ENCODE measurements at places on chromosomes 5 and 9.

DNA sequence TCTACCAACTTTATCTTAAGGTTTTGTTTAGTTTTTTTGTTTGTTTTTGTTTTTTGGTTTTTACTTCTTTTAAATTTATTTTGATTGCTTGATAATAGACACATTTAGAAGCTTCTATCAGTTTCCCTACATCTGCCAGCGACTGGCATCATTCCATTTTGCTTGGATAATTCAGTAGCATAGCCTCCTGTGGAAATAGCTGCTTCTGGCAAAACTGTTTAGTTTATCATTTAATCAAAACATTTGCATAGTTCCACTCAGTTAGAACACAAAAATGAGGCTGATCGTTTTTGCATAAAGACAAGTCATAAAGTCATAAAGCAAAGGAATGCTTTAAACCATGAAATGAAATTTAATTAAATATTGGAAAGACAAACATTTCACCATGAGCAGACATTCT lies 133.7 kb upstream of the NFIL3 start:
- no peak for DNase-seq

DNA sequence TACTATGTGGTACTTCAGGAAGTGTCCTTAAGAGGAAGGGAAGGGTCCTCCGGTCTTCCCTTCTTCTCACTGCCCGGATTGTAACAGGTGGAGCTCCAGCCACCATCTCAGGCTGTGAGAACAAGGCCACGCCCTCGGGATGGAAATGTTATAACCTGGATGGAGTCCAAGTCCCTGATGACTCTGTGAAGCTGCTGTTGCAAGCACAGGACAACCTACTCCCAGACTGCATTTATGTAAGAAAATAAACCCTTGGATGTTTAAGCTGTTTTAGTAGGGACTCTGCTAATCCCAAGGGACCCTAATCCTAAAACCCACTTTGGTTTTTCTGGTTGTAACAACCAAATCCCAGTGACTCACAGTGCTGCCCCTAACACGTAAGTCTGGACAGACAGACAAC lies 221.6 kb downstream of the ACTL7B start:
- DNase-seq, result no peak

GRCh38 chr5:6496207-6496584 lies 47.5 kb downstream of the UBE2QL1 start:
- DNase-seq, result no peak

DNA sequence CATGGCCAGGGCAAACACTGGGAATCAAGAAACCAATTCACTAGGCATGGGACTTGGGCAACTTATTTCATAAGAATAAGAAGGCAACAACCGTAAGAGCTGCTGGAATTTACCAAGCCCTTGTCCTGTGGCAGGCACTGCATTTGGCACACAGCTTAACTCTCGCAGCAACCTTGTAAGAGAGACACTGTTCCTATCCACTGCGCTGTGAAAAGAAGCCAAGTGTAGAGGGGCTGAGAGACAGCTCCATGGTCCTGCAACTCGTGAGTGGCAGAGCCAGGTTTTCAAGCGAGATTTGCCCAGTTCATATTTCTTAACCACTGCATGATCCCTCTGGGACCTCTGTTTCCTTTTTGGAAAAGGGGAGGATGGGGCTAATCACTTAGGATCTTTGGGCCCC lies 129.3 kb upstream of the STC2 start:
- DNase-seq, result no peak

DNA sequence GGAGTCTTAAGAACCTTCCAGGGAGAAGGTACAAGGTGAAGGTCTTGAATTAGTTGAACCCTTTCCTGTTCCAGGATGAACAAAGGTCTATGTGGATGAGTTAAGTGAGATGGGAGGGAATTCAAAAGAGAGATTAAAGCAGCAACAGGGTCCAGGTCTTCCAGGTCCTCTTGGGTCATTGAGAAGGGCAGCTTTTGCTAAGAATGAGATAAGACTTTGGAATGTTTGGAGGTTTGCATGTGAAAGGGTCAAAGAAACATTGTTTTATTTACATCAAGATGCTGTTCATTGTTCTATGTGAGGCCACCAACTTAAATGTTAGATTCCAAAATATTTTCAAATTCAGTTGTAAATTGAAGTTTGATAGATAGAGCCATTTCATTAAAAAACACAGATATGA lies 463.9 kb downstream of the ANXA1 start:
- no peak for DNase-seq

DNA sequence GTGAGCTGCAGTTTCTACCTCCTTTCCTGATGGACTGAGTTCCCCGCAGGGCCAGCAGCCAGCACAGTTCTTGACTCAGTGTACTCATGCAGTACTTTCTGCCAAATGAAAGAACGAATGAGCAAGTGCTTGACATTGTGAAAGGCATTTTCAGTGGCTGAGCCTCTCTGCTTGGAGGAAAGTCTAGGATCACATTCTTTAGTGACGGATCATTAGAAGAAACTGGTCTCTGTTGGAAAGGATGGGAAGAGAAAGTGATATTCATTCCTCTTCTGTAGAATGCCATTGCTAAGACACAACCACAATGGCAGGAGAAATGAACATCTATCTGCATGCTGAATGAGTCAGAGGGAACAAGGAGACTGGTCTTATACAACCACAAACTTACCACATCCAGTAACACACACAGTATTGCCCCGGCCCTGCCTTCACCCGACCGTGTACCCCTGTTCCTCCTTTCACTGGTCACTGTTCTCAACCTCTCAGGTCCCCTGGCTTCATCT lies 206.9 kb downstream of the CRB2 start:
- peak; percentile 54 for DNase-seq

DNA sequence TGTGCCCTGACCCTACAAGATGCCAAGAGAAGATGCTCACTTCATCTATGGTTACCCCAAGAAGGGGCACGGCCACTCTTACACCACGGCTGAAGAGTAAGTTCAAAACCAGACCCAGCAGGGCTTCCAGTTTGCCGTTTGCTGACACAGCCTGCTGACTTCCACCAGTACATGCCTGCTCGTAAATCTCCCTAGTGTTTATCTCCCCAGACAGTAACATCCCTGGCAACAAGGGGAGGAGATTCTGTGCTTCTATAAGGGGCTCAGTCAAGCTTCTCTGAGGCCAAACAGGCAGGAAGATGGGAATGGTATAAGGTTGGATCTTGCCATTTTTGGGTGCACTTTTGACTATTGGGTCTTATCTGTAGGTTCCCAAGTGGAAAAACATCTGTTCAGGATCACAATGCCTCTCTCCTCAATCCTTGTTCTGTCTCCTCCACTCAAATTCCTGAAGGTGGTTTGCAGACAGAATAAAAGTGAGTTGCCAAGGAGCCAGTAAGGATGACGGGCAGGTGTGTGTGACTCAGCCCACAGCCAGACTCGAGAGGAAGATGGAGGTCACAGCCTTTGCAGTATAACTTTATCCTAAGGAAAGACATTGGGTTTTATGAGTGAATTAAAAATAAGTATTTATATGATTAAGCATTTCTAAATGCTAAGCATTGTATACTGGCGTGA lies 1.9 kb downstream of the MLANA start:
- no peak for DNase-seq

DNA sequence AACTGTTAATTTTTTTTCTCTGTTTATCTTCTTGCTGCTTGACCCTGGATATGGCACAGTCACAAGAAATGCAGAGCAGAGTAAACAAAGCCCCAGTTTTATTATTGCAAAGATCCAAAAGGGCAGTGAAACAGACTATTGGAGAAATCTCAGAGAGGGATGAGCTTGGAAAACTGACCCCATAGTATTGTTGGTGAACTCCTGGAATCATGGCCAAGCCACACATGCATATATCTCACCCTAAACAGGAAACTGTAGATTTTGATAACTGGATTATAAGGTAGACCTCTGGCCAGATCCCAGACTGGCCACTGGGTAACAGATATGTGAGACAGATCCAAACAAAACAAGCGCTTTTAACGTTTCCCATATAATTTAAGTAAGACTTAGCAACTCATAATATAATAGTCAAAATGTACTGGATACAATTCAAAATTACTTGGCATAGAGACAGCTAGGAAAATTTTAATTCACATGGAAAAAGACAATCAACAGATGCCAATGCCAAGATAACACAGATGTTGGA lies 263.5 kb upstream of the SEMA6A start:
- DNase-seq, result no peak

DNA sequence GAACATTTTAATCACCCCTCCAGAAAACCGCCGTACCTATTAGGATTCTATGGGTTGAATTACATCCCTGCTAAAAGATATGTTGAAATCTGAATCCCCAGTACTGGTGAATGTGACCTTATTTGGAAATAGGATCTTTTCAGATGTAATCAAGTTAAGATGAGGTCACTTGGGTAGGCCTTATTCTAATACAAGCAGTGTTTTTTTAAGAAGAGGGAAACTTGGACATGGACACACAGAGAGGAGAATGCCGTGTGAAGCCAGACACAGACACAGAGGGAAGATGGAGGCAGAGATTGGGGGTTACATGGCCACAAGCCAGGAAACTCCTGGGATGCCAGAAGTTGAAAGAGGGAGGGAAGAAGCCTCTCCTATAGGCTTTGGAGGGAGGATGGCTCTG lies 183.5 kb downstream of the GNA14 start:
- no peak for DNase-seq

DNA sequence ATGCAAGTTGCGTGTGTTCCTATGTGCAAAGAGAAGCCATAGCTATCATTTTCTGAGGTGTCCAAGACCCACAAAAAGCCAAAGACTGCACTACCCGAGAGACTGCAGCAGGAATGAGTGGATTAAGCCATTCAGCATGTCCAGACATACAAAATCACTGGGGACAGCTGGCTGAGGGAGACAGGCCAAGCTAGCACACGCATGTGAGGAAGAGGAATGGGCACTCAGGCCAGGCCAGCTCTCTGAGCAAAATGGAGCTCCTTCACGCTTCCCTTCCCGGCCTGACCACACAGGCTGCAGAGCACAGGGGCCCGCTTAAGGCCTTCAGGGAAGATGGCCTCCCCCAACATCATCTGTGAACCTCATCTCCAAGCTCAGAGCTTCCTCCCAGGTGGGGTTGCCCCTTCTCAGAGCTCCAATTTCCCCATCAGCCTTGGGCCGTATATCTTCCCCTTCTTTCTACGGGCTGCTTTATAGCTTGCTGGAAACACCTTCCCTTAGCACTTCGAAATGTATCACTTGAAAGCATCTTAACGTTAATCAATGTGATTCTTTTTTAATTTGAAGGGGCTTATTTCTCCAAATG lies 8.4 kb downstream of the DCANP1 start:
- DNase-seq, result no peak

DNA sequence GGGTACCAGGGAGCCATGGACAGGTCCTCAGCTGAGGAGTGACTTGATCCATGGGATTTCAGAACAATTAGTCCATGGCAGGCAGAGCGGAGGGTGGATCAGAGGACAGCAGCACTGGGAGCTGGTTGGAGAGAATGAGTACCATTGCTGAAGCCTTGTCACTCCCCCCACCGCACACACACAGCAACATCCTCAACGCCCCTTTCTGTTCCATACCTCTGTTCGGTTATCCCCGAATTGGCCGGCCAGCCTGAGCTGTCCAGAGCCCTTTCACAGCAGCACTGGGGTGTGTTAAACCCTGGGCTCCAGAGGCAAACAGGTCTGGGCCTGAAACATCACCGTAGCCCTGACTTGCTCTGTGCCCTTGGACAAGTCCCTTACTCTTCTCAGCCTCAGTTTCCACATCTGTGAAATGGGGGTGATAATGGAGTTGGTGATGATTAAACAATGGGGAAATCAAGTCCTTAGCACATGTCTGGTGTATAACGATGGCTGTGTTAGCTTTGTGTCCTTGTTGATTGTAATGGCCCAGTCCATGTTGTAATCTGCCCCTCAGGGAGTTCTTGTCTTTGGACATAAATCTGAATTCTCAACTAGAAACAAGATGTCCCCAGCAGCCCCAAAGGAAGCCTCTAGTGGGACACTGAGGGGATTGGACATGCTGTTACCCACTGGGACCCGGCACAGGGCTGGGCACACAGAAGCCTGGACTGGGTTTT lies 16.9 kb downstream of the GSN start:
- DNase-seq, result no peak

- DNase-seq, result no peak
Observed at GRCh38 chr9:137547687-137548543, 2.3 kb downstream of the PNPLA7 start.

- DNase-seq, result no peak
Observed at GRCh38 chr5:90530736-90531487, 1.5 kb upstream of the LYSMD3 start.

DNA sequence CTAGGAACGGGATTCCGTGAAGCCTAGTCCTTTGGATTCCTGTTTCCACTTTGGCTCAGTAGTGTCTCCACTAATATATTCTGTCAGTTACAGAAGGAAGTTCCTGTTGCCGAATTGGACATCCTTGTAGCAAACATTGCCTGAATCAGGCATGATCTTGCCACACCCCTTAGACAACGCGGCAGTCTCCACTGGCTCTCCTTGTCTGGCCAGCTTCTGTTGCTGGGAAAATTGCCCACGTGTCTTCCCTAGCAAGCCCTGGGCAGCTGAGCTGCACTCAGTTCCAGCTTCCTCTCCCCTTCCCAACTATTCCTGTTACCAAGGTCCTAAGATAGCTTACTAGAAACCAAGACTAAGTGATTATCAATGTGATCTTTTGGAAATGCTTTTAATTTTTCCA lies 316.6 kb upstream of the RIOK2 start:
- DNase-seq, result no peak

GRCh38 chr5:137172258-137172657 lies 326.9 kb downstream of the SPOCK1 start:
- no peak for DNase-seq

- no peak for DNase-seq
Observed at GRCh38 chr5:79143684-79144379, 32.2 kb downstream of the BHMT start.

GRCh38 chr5:108271127-108271526 lies 110.8 kb downstream of the FBXL17 start:
- DNase-seq, result no peak

GRCh38 chr5:42483472-42484154 lies 60.4 kb downstream of the GHR start:
- DNase-seq, result no peak

GRCh38 chr9:32403567-32404260 lies 19.3 kb downstream of the ACO1 start:
- no peak for DNase-seq

- DNase-seq, result no peak
Observed at GRCh38 chr9:12698986-12699385, 5.8 kb downstream of the TYRP1 start.

DNA sequence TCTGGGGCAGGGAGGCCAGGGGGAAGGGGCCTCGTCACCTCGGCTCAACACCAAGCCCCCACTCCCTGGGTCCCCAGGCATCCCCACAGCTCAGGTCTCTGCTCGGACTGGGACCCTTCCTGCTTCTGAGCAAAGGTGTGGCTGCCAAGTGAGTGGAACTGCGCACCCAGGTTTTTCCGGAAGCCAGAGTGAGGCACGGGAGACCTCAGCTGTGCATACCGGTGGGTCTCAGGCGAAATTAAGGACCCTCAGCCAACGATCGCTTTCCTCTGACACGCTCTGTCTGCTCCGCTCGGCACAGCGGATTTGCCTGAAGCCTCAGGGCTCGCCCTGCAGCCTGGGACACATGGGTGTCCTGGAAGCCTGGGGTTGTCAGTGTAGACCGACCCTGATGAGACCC lies 41.0 kb upstream of the IRX4 start:
- DNase-seq, result no peak

- no peak for DNase-seq
Observed at GRCh38 chr9:35904338-35904737, 1.7 kb upstream of the HRCT1 start.

Data from hepatic stellate cell (primary cell).